Posterior cingulate gyrus (tissue), 11 donors: ENCODE measurements at places on chromosomes 3 and 15.
A peak's percentile ranks its signal among the peaks of the same experiment; 100 is the strongest.

GRCh38 chr3:13894807-13895154, 14.9 kb upstream of the WNT7A start:
- DNase-seq: peak; percentile 74

DNA sequence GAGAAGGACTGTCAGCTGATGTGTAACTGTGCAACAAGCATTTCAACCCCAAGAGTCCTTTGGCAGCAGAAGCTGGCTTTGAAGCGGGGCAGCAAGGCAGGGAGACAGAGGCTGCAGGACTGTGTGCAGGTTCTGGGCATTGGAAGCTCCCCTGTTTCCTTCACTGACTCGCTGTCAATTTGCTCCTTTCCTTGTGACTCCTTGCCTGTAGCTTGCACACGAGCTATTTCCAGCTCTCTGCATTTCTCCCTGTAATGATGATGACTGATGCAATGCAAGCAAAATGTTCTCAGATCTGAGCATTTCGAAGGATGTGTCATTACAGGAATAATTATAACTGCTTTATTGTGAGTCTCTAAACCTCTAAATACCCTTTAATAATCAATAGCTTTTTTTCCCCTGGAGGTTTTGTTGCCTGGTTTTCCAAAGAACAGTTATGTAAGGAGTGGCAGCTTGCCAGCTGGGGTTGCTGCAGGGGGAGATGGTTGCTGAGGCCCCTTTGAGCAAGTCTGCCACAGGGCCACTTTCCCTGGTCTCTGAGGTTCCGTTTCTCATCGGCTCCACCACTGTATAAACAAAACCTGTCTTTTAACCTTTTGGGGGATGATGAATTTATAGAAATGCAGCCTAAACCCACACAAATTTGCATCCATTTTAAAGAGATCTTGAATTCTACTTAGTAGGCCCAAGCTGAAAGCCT, 2.8 kb downstream of the APOD start:
- peak; percentile 74 for DNase-seq

- no peak for DNase-seq
Observed at GRCh38 chr15:99247062-99247461, 2.3 kb downstream of the TTC23 start.

GRCh38 chr3:182486463-182486862, 306.8 kb upstream of the ATP11B start:
- no peak for DNase-seq

DNA sequence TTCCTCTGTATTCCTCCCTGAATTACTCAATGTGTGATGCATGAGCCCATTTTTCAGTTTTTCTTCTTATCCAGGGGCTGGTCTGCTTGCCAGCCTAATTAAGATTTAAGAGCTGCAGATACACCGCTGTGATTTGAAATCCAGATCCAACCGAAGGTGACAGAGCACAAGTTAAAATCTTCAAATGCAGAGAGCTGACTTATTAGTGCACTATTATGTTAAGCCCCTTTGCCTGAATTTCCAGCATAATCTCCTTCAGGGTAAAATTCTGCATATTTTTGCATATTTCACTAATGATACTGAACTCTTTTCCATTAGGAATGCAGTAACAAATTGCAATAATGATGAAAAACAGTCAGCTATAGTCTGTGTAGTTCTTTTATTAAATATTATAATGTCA, 583.6 kb downstream of the ROBO2 start:
- DNase-seq: no peak

DNA sequence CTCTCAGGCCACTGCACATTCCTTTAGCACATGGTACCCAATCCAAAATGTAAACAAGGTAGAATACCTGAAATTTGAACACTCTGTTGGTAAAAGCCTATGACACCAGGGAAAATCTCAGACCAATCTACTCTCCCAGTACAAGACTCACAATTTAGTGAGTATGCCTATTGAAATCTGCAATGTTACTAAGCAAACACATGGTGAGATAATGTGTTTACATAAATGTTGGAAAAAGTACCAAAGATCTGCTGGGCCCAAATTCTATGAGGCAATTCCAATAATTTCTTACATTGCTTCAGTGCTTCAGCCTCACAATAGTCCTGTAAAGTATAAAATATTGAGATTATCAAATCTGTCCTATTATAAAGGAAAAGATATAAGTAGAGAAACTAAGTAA, 536.1 kb downstream of the PYDC2 start:
- DNase-seq: no peak

- no peak for DNase-seq
Observed at GRCh38 chr3:4880850-4881249, 98.4 kb upstream of the BHLHE40 start.

DNA sequence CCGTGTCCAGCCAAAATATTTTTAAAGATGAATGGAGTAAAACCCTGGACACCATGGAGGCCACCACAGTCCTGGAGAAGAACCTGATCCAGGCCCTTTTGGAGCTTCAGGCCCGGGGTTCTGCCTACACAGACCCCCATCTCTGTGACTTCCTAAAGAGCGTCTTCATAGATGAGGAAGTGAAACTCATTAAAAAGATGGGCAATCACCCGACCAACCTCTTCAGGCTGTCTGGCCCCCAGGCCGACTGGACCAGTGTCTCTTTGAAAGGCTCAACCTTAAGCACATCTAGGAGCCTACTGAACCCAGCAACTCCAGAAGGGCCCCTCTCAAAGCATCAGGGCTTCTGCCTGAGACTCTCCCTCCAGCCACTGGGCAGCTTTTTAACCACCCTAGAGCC, 107.9 kb upstream of the FAM174B start:
- DNase-seq: no peak

DNA sequence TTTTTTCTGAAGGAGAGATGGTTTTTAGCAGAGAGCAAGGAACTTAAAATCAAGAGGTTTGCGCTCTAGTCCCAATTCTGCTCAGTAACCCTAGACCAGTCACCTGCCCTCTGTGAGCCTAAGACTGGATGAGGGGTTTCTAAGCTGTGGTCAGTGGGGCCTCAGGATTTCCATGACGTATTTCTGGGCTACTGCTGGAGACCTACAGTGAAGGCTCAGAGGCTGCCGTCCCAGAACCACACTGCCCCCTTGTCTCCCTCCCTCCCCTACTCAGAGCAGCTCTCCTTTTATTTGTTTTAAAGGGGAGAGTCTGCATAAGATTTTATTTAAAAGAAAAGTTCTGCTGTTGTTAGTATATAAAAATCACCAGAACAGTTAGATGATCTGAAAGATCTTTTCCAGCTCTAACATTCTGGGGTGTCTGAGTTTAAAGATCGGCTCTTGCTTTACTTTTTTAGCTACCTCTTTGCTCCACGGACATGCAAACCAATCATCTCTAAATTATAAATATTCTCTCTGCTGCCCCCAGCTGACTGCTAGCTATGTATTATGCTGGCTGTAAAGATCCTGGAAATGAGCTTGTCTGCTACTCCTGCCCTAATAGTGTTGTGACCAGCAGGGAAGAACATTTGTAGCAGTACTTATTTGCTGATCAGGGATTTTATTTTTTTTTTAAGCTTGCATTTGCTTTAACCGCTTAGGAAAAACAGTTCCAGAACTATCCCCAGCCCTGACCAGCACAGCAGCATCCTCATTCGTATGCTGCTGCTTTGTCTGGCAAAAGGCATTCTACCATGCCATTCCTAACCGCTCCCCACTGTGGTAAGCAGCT, 28.6 kb upstream of the NDUFB4 start:
- DNase-seq: no peak

DNA sequence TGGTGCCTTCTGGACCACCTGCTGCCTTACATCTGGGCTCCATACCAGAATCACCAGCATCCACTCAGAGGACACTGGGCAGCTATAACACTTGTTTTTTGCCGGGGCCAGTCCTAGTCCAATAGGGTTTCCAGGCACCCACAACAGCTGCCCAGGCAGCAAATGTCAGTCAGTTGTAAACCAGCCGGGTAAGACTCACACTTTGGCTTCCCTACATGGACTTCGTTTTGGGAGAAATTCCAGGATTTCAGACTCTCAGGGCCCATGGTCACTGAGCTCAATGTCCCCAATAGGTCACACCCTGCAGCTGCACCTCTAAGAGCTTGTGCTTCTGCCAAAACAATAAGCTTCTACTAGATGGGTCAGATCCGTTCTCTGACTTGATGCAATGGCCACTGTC, 83.8 kb downstream of the FAM174B start:
- no peak for DNase-seq

DNA sequence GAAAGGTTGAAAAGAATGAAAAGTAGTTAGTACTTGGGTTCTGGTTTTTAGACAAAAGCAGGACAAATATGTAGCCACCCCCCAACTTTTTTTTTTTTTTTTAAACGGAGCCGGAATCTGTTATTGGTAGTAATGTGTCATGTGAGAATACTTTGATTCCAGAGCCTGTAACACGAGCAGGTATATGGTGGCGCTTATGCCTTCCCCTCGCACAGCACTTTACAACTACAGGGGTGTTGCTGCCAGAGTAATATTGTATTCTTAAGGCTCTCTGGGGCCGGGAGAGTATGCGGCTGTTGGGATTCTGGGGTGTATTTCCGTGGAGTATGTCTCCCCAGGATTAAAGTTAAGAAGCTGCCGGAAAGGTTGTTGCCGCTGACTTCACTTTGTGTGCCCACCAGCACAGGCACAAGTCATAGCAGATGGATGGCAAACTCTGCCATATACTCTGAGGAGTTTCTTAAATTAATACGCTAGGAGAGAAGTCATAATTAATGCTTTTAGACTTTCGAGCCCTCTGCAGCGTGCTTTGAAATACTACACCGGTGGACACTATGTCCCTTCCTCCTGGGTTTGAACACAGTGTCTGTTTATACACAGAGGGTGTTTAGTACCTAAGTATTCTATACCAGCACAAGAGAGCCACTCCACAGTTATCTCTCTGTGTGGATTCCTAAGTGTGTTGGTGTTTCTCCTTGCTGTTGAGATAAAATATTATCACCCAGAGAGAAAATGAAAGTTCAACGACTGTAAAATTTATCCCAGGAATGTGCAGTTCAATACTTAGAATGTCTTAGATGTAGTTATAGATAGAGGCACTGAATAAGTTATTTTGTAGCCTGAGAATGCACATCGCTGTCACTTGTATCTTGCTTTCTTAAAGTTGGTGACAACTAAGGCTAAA, 1.4 kb downstream of the MBNL1 start:
- DNase-seq: peak; percentile 15

DNA sequence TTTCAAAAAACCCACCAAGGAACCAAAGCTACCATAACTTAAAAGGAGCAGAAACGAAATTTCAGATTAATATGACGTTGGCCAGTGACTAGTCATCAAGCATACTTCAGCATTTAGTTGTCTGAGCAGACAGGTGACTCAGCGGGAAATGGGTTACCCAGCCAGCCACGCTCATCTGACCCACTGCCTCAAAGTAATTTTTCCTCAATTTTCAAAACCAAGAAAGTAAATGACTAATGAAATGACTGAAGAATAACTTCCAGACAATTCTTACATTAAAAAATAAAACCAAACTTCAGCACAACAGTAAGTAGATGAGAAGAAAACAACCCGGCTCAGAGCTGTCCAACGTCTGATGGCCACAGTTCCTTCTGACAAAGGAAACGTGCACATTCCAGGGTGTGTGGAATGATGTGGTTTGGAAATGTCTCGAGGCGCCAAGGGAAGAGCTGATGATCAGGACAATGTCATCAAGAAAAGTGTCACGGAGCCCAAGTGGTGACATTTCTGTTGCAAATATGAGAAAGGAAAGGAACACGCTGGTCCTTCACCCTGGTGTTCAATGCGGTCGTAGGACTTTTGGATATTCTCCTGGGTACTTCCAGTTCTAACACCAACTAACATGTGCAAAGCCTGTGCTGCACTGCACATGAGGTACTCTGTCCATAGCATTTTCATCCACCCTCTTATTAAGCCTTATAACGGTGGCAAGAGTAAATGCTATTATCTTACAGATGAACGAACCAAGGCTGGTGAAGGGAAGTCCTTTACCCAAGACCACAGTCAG, 79.1 kb downstream of the FOXP1 start:
- no peak for DNase-seq

GRCh38 chr15:54792526-54792925, 404.2 kb downstream of the RSL24D1 start:
- DNase-seq: no peak

DNA sequence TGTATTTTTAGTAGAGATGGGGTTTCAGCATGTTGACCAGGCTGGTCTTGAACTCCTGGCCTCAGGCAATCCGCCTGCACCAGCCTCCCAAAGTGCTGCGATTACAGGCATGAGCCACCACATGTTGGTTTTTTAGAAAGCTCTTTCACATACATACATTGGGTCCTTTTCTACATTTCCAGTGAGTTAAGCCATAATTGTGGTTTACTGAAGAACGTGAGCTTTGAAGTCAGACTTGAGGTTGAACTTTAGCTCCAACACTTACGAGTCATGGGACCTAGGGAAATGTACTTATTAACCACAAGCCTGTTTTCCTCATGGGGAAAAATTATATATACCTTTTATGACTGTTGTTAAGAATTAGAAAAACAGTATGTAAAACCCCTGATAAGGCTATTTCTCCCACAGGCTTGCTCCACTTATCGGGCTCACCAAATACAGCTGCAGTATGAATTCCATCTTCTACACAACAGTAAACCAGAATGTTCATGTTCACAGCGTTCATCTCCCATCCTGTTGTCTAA, 39.0 kb downstream of the GPR160 start:
- DNase-seq: no peak

- DNase-seq: no peak
Observed at GRCh38 chr3:154023148-154023547, 98.0 kb upstream of the ARHGEF26 start.

DNA sequence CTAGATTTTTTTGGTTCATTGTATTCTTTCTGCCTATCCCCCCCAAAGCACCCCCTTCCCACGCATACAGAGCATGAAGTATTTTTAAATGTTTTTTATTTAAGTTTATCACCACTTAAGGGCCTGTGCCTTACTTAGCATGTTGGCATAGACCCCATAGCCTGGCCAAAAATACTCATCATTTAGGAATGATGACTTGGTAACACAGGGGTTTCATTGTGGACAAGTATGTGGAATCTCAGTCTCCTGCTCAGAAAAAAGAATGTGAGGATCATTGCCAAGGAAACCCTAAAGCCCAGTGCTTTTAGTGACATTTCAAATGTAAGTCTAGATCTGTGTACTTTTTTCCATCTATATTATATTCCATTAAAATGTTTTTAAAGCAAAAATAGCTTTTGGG, 146.3 kb downstream of the ALCAM start:
- no peak for DNase-seq

DNA sequence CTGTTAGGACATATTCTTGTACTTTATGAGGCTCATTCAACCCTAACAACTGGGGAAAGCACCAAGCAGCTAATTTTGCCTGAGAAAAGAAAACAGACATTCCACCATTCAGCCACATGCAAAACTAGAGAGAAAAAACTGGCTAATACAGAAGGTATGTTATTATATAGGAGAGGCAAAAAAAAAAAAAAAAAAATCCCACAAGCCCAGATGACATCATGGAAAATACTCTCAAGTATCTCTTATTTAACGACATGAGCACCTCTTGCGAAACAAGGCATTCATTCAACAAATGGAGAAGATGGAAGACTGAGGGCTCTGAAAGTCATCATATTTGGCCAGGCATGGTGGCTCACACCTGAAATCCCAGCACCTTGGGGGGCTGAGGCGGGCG, 61.5 kb downstream of the PRICKLE2 start:
- no peak for DNase-seq
